Mesendoderm (in vitro differentiated cells): ENCODE measurements at places on chromosomes 12 and 14.
A peak's percentile ranks its signal among the peaks of the same experiment; 100 is the strongest.

DNA sequence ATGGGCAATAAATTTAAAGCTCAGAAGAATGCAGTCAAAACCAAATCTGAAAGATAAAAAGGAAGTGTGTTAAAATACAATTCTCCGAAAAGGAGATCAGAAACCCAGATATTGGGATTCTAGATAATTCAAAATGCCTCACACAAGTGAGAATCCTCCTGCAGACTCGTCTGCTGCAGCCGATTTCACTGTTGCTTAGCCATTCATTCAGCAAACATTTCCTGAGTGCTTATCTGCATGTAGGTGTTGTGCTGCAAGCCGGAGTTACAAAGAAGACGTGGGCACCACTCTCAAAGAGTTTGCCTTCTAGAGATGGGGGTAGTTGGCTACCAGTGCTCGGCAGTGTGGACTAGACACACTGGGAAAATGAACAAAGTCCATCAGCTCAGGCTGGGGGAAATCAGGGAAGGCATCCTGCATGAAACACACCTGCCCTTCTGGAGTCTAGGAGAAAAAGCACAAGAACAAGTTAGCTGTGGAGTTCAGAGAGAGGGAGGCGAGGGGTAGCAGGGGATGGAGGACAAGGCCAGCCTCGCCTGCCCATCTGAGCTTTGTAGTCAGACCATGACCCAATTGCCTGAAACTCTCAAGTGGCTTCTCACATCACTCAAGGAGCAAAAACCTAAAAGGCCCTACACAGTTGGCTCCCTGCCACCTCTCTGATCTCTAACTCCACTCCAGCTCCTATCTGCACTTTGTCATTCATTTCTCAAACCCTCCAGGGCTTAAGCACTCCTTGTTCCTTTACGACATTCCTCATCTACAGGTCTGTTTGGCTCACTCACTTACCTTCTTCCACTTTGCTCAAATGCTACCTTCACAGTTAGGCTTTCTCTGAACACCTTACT lies 310.0 kb upstream of the DDHD1 start:
- DNase-seq = peak; percentile 61

- DNase-seq = no peak
Measured at GRCh38 chr12:6534695-6534944, 303 bp downstream of the GAPDH start.

GRCh38 chr14:96212896-96213295 lies 8.3 kb downstream of the BDKRB2 start:
- no peak for DNase-seq

- DNase-seq = no peak
Measured at GRCh38 chr12:14958361-14959125, 2.9 kb downstream of the ARHGDIB start.

DNA sequence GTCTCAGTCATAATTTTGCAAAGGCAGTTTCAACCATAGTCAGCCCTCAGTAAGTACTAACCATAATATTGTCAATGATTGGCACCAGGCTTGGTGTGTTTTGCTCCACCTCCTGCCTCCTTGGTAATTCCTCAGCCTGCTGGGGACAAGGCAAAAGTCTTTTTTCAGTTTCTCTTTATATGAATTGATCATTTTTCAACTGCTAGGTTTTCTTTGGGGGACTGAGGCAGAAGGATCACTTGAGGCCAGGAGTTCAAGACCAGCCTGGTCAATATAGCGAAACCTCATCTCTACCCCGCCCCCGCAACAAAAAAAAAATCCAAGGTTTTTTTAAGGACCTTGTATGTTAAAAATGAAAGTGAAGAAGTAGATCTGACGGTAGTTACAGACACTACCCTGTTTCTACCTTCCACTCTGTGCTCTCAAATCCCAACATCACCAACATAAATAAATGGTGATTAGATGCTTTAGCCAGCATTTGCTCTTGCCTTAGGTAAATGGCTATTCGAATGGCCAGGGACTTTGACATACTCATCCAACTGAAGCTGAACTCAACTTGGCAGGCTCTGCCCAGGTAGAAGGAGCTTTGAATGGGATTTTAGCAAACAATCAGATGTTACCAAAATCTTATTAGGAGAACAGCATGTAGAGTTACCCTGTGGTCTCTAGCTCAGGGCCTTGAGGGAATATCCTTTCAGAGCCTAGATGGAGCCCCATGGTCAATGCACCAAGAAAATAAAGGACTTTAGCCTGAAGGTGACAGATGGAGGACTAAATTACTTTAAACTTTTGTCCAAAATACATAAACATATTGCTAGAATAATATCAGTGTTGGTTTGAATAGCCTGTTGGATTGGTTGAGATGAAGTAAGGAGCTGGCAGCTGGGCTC lies 126.9 kb upstream of the AMIGO2 start:
- DNase-seq = peak; percentile 59

DNA sequence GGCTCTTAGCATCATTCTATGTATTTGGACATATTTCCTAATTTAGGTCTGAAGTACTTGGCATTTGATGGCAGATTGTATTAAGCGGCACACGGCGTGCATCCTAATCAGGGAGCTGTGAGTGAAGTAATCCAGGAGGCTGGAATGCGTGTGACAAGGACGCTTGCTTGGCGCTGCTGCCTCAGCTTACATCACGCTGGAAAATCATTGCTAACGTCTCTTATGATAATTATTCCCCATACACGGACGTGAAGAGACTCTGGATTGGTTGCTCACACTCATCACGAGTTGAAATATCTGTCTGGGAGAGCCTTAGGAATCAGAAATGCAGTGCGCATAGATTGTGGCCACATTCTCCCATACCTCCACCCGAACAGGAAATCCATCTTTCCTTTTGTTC lies 85.3 kb downstream of the FBXW8 start:
- DNase-seq = no peak

GRCh38 chr12:45880533-45880932 lies 109.8 kb downstream of the SCAF11 start:
- DNase-seq = no peak

DNA sequence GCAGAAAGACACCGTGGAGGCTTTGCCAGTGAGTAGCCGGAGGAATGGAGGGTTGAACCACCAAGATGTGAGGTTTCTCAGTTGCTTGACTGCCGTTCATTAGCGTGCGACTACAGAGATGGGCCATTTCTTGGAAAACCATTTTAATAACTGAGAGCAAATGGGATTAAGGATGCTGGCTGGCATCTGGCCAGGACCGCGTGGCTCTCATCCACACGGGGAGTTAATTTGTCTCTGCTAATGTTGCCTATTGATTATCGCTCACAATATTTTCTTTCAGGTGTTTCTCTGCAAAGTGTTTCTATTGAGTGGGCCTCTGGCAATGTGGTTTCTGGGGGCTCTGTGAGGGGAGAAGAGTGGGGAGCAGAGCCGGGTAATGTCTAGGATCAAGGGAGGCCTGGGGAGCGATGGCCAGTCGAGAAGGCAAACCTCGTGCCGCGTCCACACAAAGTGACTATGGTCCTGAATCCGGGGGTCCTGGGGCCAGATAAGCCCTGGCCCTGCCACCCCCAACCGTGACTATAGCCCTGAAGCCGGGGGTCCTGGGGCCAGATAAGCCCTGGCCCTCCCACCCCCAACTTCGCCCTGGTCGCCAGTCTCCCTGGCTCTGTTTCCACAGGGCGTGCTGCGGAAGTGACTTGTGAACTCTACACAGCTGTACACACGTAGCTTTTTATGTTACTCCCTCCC lies 110.6 kb downstream of the PRMT8 start:
- DNase-seq = no peak

DNA sequence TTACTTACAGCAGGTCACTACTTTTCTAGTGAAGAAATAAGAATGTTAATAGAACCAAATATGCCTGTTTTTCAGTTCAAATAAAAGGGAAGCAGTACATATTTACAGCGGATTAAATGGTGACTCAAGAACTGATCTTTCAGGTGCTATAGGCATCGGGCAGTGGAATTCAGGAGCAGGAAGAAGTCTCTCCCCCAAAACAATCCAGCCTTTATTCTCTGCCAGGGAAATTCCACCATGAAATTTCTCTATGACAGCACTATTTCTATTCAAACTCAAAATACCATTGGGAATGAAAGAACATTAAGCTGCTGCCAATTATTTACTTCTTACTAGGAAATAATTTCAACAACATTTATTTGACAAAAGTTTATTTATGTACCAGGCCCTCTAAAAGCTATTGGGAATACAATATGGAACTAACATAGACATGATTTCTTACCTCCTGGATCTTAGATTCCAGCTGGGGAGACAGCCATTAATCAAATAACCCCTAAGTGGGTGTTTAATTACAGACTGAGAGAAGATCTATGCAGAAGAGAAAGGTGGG lies 60.3 kb upstream of the KRR1 start:
- no peak for DNase-seq

- peak; percentile 78 for DNase-seq
Measured at GRCh38 chr12:47773062-47773857, at the start of gene SLC48A1. Gene SLC48A1 (plus strand): TSS chr12:47773238. CDS start chr12:47773305, 67 bp downstream.

- no peak for DNase-seq
Measured at GRCh38 chr12:108215458-108215857, 86.4 kb downstream of the WSCD2 start.

DNA sequence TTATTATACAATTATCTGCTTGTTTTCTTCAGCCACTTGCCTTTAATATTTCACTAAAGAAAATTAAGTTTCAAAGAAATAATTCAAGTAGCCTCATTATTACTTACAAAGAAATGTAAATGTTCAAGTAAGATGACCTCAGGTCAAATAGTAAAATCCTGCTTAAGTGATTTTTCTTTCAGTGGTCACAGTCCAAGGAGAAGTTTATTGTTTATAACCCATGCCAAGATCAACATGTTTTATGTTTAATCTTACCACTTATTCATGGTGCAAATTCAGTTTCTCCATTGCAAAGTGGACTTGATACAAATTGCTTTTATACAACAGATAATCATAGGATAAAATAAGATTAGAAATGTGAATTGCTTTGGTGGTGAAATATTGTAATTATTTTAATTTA lies 370.2 kb upstream of the FLRT2 start:
- no peak for DNase-seq

DNA sequence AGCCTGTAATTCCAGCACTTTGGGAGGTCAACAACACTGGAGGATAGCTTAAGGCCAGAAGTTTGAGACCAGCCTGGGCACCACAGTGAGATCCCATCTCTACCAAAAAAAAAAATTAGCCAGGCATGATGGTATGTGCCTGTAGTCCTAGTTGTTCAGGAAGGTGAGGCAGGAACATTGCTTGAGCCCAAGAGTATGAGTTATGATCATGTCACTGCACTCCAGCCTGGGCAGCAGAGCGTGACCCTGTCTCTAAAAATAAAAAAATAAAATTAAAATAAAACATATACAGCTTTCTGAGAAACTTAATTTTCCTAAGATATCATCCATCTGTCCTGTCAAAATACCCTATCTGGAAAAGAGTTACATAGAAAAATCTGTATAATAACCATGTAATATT lies 38.9 kb downstream of the EML5 start:
- no peak for DNase-seq

GRCh38 chr12:66337381-66338010 lies 35.2 kb downstream of the HELB start:
- no peak for DNase-seq

GRCh38 chr12:115163710-115164109 lies 479.7 kb upstream of the TBX3 start:
- peak; percentile 90 for DNase-seq
